ENCODE measurements at places on chromosomes 2 and 18.

- peak; percentile 79 for DNase-seq
Observed at GRCh38 chr2:68031542-68032160, 31.2 kb downstream of the C1D start.

- DNase-seq, result no peak
Observed at GRCh38 chr2:64289737-64290136, 145.5 kb upstream of the PELI1 start.

DNA sequence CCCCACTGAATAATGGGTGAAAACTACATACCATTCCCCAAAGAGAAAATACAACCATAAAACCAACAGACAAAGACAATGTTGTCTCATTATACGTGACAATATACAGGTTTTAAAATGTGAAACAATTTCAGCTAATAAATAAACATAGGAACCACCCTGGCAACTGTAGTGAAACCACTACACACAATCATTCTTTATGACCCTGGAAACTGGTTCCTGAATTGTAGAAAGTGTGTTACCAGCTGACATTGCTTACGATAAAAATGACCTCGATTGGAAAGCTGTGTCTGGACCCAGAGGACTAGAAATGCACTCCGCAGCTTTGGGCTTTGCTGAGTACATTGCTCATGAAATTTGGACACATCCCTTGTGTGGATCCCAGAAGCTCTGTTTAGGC lies 73.9 kb upstream of the LPIN2 start:
- no peak for DNase-seq

DNA sequence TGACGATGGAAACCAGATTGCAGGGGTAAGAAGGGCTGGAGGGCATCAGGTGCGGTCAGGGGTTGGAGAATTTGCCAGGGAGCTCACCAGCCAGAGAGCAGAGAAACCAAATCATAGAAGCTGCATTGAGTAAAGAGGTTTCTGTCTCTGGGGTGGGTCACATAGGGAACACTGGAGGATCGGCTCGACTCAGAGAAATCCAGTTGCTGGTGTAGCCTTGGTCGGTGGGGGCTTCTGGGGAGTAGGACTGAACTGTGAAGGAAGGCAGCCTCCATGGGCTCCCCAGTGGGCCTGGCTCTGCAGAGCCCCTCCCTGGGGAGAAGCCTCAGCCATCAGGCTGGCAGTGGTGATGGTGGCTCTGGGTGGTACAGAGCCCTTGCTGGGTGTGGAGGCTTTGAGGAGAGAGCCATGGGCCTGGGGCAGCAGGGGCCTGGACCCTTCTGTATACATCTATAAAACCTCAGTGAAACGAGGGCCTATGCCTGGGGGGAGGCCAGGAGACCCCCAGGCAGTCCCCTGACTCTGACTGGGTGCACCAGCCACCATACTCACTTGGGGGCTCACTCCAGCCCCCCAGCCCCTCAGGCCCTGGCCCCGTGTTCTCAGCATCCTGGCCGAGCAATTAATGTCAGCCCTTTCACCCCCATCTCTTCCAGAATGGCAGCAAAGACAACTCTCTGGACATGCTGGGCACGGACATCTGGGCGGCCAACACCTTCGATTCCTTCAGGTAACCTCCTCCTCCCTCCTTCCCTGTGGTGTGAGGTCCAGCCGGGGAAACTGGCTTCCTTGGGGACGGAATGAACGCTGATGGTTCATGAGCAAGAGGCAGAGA lies 124.5 kb downstream of the CTIF start:
- no peak for DNase-seq

GRCh38 chr2:210555555-210555954 lies 844 bp upstream of the CPS1 start:
- DNase-seq, result no peak

- DNase-seq, result peak; percentile 91
Observed at GRCh38 chr2:96760036-96760985, at the start of gene CNNM4. TSS of gene CNNM4 (plus strand) at chr2:96760902. CDS start at chr2:96761000, 98 bp downstream.

- DNase-seq, result no peak
Observed at GRCh38 chr2:126809340-126809739, 89.3 kb upstream of the TEX51 start.

- no peak for DNase-seq
Observed at GRCh38 chr18:51250458-51251024, 53.1 kb upstream of the MEX3C start.

DNA sequence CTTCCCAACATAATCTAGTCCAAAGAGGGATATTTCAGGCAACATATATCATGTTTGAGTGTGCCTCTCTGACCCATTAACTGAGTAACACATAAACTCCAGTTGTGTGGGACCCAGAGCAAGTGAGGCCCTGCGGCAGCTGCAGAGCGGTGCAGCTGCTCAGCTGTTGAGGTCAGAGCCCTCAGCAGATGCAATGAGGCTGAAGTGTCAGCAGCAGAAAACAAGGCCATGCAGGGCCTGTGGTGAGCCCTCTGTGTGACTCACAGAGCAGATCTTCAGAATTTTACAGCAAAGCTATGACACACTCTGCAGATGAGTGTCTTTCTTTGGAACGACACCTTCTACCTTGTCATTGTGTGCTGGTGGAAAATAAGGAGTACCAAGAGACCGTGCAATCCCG lies 168.5 kb downstream of the CBLN2 start:
- DNase-seq, result no peak

DNA sequence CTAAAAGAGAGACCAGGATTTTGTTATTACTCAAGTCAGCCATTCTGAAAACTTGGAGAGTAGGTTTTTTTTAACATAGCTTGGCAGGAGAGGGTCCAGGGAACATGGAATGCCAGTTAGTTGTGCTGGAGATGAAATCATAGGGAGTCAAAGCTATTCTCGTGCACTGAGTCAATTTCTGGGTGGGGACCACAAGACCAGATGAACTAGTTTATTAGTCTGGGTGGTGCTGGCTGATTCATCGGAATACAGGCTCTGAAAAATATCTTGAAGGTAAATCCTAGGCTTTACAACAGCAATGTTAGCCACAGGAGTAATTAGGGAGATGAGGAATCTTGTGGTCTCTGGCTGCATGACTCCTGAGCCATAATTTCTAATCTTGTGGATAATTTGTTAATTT lies 921.4 kb downstream of the TRIB2 start:
- no peak for DNase-seq

DNA sequence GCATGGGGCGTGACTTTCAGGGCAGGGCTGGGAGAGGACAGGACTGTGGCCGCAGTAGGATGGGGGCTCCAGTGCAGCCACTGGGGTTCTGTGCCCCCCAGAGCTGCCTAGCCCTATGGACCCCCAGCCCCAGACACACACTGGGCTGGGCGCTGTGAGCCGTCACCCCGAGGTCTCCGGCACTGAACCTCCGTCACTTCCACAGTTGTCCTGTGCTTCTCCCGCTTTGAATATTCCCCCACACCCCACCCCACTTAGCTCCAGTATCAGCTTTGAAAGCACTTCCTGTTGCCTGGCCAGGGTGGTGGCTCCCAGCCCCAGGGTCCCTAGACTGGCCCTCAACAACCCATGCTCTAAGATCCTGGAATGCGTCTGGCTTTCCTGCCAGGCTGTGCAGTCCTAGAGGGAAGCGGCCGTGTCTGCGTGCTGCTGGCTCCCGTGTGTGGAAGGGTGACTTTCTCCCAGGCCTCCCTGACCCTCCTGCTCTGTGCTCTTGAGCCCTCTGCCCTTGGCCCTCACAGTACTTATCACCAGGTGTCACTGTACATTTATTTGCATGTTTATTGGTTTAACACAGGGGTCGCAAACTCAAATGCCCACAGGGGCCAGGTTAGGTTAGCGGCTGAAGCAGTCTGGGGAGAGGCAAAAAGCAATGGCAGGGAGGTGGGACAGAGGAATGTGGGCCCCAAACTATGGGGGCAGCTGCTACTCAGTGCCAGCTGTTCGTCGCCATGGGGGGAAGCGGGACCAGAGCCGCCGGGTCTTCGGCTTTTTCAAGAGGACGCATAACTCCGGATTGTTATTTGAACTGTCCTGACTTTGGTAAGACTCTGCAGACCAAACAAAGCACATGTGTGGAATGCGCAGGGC lies 9.9 kb downstream of the OBSL1 start:
- DNase-seq, result no peak

DNA sequence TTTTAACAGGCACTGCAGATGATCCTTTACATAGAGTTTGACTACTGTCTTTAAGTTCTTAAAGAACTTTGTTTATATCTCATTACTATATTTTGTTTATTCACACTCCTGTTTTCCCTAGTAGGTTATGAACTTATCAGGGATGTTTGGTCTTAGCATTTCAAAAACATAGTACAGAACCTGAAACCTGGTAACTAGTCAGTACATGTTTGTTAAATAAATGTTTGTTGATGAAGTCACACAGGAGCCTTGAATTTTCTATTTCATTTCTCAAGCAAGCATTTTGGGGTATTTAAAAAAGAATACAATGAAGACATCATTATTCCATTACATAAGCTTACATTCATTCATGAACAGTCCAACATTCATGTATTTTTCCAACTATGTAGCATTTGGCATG lies 280.3 kb upstream of the ZSWIM2 start:
- no peak for DNase-seq

GRCh38 chr18:11883153-11883552 lies 25.0 kb downstream of the MPPE1 start:
- DNase-seq, result no peak

DNA sequence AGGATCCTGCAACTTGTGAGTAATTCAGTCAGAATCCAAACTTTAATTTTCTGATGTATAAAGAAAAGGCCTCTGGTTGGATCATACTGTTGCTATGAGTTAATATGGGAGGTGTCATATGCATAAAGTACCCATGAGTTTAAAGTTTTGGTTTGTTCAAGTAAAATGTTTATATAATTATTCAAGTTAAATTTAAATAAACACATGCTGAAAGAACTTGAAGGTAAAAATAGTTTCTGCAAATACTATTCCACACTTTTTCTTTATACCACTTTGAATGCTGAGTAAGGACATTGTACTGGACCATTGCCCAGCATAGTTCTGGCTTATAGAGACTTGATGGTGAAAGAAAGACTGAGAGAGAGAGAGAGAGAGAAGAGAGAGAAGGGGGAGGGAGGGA lies 30.7 kb downstream of the PKP4 start:
- peak; percentile 82 for DNase-seq

GRCh38 chr2:128988967-128989366 lies 670.3 kb upstream of the HS6ST1 start:
- no peak for DNase-seq

GRCh38 chr2:143177096-143177786 lies 48.0 kb downstream of the ARHGAP15 start:
- peak; percentile 13 for DNase-seq

GRCh38 chr2:106106622-106107508 lies 87.2 kb downstream of the UXS1 start:
- no peak for DNase-seq

GRCh38 chr2:38301969-38302702 lies 74.9 kb downstream of the ATL2 start:
- DNase-seq, result no peak

Data from fibroblast of pulmonary artery (primary cell).